ENCODE measurements at places on chromosomes 4 and X.

- DNase-seq = no peak
These were observed 714.5 kb downstream of the CCSER1 start for GRCh38 chr4:90841676-90842075.

DNA sequence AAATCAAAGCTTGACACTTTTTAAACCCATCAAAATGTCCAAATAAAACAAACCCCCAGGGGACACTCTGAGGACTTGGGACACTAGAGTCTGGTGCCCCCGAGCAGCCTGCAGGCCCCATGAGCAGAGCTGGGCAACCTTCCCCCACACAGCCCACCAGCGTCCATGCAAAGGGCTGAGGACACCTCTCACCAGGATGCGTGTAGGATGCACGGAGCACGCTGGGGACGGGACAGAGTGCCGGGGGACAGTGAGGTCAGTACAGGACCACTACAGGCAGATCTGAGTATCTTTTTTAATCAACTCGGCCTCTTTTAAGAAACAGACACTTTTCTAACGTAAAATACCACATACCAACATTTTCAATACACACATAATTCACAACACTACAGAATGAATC lies 6.9 kb downstream of the GAK start:
- no peak for DNase-seq

DNA sequence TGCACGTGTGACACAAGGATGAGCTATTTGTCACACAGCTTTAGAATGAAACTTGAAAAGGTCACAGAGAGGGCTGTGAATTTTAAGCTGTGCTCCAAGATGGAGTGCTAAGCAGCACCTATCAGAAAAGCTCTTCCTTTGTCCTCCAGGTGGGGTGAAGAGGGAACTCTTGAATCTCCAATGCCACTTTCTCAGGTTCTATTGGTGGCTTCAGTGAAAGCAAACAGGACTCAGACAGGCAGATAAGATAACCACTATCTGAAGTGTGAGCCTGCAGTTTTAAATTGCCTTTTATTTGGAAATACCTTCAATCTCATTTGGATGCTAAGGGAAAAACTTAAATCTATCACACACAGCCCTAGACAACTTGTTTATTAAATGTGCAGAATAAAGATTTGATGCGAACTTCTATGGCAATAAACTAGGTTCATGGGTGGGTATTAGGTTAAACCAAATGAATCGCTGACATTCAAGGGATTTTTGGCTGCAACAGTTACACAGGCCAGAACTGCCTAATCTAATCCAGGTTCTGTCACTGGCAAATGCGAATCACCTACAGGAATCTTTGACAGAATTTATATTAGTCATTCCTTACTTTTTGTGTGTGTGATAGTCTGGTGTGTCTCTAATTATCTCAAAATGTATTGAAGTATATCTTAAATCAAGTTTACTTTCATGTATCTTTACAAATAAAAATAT lies 13.6 kb upstream of the PDGFRA start:
- no peak for DNase-seq

- no peak for DNase-seq
These were observed 54.6 kb upstream of the HHIP start for GRCh38 chr4:144591401-144591800.

- DNase-seq = no peak
These were observed 544.7 kb downstream of the SPRY1 start for GRCh38 chr4:123941306-123941705.

GRCh38 chr4:56469489-56470210 lies 2.2 kb downstream of the SRP72 start:
- no peak for DNase-seq

DNA sequence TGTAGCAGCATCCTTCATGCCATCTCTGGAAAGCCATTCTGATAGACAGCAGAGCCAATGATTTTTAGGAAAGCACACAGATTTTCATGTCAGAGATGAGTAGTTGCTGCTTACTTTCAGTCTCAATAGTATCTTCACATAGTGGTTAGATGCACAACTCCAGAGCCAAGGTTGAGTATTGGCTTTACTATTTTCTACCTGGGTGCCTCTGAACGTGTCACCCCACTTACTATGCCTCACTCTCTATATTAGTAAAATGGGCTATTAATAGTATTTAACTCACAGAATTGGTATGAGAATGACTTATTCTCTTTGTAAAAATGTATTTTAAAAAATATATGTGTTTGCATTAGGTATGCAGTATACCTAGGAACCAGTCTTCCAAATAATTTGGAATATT lies 108.8 kb upstream of the STIM2 start:
- DNase-seq = no peak

DNA sequence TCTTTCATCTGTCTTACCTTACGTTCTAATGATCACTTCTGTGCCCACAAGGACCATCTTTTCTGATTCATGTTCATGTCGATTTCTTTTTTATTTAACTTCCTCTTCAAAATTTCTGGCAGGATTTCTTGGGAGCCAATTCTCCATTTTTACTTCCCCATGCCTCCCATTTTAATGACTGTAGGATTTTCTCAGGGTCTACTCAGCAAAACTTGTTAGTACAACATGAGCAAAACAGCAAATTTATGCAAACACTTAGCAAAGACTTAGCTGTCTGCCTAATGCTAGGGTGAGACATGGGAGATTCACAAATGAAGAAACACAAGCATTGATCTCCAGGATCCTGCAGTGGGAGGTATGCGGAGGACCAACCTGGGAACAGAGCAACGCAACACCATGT lies 5.5 kb downstream of the CD38 start:
- DNase-seq = no peak

- DNase-seq = no peak
These were observed 124.4 kb downstream of the RELL1 start for GRCh38 chr4:37561803-37562207.

DNA sequence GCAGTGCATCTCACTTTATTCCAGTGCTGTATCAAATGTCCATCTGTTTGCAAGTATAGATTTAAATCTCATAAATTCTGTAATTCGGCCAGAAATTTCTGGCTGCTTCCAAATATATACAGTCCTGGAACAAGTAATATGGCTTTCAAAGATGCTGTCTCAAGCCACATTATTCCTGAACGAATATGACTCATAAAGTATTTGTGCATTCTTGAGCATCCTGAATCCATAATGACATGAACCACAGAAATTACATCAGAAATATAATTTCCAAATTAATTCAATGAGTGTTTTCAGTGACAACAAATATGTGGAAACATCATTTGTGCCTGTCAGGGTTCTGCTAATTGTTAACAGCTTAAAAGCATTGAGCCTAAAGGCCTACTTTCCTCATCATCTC lies 140.9 kb upstream of the HPGD start:
- no peak for DNase-seq

DNA sequence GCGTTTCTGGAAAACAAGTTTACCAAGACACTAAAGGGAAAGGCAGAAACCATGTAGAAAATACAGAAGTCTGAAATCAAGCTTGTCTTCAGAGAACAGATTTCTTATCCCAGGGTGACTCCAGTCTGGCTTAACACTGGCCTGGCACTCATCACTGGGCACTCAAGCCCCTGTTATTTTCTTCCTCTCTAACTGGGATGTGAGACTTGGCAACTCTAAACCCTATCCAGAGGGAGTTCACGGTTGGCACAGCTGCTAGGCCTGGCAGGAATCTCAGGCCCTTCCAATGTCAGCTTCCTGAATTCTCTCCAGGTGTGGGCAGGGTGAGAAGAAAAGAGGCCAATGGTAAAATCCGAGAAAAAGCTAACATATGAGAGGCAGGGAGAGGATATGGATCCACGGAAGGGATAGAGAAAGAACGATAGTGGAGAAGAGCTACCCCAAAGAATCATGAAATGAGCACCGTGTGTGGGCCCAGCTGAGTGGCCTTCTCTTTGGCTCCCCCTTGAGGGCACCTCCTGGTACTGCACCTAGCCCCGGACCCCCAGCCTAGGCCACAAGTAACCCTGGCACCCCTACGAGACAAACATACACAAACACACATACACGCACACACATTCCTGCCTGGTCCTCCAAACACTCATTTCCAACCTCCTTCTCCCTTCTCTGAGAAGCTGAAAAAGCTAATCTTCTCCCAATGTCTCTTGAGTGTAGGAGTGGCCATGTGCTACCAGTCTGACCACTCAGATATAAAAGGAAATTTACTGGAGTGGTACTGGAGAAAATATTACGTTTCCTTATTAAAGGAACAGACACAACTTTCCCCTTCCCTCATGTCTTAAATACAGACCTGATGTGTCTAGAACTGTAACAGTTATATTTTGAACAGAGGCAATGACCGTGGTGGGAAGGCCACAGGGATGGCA lies 16.6 kb upstream of the PTCHD1 start:
- DNase-seq = peak; percentile 21
